ENCODE measurements at places on chromosomes 7 and 10. TPM values are rescaled to one million over a fixed set of nuclear protein-coding genes. Genes with fewer than 3 reads are reported as not detected.

DNA sequence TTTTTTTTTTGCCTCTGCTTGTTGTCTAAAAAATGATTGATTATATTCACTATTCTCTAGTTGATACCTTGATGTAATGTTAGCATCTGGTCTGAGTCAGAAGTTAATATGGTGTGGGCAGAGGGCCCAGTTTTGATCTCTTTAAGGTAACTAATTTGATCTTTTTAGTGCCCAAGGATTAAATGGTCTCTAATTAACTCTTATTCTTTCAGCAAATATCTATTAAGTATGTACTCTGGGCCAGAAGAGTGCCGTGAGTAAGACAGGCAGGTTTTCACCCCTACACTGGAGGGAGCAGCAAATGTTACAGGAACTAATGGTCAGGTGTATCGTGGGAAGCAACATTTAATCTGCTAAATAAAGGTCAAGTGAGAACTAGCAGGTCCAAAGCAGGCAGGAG is 144.6 kb upstream of the COL1A2 start:
- H3K4me3 ChIP-seq, result no peak overlapping the region
- H3K27ac ChIP-seq, result no peak overlapping the region
- no peaks in the 10 kb centered on the region for H3K27me3 ChIP-seq
- no peak for DNase-seq
- H3K4me1 ChIP-seq, result no peaks in the 10 kb centered on the region
- no peaks in the 10 kb centered on the region for H3K36me3 ChIP-seq

Gene ANKRD26
- total RNA-seq, result 10.4 TPM

DNA sequence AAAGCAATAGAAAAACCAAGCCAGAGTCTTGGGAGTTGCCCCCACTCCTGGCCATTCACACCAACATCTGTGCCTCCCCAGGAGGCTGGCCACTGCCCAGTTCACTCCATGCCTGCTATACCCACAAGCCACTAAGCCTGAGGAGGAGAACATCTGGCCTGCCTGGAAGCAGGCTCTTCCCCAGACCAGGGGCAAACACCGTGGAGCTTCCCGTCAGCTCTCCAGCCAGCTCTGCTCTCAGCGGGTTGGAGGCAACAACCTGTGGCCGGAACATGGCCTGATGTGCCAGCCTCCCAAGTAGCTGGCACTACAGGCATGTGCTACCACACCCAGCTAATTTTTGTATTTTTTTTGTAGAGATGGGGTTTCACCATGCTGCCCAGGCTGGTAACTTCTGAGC is 9.1 kb upstream of the PTPRN2 start:
- H3K27me3 ChIP-seq, result no peaks in the 10 kb centered on the region
- no peak overlapping the region for H3K4me3 ChIP-seq
- H3K4me1 ChIP-seq, result no peaks in the 10 kb centered on the region

- peaks cover 3% of the 10 kb centered on the region for H3K27me3 ChIP-seq
- H3K36me3 ChIP-seq, result no peaks in the 10 kb centered on the region
- H3K27ac ChIP-seq, result no peak overlapping the region
- no peak for DNase-seq
- no peaks in the 10 kb centered on the region for H3K4me1 ChIP-seq
Measured at GRCh38 chr10:3439183-3439582, 266.6 kb upstream of the PITRM1 start.

Gene GLRX3
- 121 TPM for total RNA-seq

Data from activated CD8-positive, alpha-beta T cell treated with anti-CD3 and anti-CD28 coated beads for 36 hours (primary cell).